A549 treated with RU486 at 1 μM for 4 hours (cell line): ENCODE measurements at places on chromosomes 11 and 22. TPM values are rescaled to one million over a fixed set of nuclear protein-coding genes. Genes with fewer than 3 reads are reported as not detected.

Gene ZNRF3
- 3.8 to 7.5 TPM (median 6.6 TPM) in 5 replicates for total RNA-seq

Gene LGALS12
- total RNA-seq: not detected in 5 replicates

Gene ACAT1
- 64.3 to 90.2 TPM (median 67.6 TPM) in 5 replicates for total RNA-seq

Gene TLCD5
- 4.9 to 7.6 TPM (median 7.2 TPM) in 5 replicates for total RNA-seq

Gene MS4A6E
- total RNA-seq: not detected in 5 replicates

Gene GGTLC3
- total RNA-seq: not detected in 5 replicates

Gene FGF3
- not detected in 5 replicates for total RNA-seq
